Activated T-cell treated with anti-CD3 and anti-CD28 coated beads for 24 hours (primary cell): ENCODE measurements at places on chromosomes 2 and 18.

- DNase-seq, result no peak
These were observed 18.8 kb downstream of the CDH2 start for GRCh38 chr18:28158083-28158581.

GRCh38 chr2:128380961-128381938 is 62.6 kb upstream of the HS6ST1 start:
- DNase-seq, result no peak

DNA sequence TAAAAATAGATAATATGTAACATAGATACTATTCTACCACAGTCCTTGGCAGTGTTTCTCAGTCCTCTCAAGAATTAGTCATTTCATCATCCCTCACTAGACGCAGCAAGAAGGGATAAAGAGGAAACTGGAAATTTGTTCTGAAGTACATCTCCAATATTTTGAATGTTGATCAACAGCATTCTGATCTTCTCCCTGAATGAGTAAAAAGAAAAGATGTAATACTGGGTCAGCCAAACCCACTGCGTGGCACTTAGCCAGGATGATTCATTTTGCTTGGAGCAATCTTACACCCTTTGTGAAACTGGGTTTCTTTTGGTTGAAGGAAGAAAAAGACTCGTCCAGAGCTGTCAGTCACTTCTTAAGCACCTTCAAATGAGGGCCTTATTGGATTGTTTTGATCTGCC is 54.1 kb downstream of the TAF1B start:
- DNase-seq, result peak; percentile 27

GRCh38 chr2:138013639-138014038 is 49.4 kb downstream of the HNMT start:
- DNase-seq, result no peak

DNA sequence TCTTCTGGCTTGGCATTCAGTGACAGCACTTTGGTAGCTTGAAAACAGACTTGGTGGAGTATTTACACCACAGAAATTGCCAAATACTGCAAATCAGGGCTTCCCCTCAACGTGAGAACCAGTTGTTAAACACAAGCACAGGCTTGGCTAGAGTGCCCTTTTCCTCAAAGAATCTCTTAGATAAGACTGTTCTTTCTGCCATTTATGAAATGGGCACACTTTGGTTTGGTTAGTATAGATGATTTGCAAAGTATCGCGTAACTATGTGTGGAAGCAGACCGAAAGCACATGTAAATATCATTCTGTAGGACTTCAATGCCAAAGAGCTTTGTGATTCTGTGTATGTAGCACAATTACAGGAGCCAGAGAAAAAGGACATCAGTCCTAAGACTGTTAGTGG is 308.2 kb downstream of the DCC start:
- DNase-seq, result no peak

DNA sequence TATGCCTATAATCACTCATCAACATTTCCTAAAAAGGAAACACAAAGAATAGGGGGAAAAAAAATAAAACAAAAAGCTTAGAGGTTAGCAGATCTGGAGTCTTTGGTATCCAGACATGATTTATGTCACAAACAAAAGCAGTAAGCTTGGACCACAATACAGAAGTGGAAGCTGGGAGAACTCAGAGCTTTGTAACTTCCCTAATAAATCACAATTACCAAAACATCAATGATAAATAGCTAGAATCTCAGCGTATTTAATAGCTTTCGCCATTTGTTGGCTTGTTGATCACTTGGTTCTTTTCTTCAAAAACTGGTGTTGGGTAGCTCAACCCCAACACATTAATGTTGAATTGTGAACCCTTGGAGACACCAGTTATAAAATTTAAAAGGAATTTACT is 392.5 kb downstream of the IRS1 start:
- DNase-seq, result no peak

- DNase-seq, result no peak
These were observed 436.2 kb upstream of the NXPH2 start for GRCh38 chr2:139216435-139216834.

- DNase-seq, result no peak
These were observed 35.9 kb upstream of the MRPL19 start for GRCh38 chr2:75610671-75611070.

GRCh38 chr2:239119346-239120126 is 271.7 kb downstream of the TWIST2 start:
- no peak for DNase-seq

GRCh38 chr2:219998714-219999227 is 371.3 kb downstream of the SLC4A3 start:
- DNase-seq, result no peak

- DNase-seq, result no peak
These were observed 19.2 kb downstream of the DAW1 start for GRCh38 chr2:227890495-227891079.

- no peak for DNase-seq
These were observed 4.9 kb upstream of the INPP1 start for GRCh38 chr2:190338453-190338852.

DNA sequence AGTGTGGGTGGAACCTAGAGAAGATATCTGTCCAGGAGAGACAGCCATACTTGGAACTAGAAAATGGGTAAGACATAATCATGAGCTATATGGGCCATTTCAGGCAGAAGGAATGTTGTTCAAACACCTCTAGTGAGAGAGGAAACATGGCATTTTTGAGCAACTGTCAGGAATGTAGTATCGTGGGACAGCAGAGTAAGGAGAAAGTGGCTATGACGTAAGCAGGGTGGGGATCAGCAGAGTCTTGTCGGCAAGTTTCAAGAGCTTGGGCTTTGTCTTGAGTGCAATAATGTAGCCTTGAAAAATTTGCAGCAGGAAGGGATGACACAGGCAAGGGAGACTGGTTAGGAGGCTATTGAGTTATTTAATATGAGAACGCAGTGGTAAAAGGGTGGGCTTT is 20.4 kb downstream of the SERPINB7 start:
- no peak for DNase-seq

GRCh38 chr2:142308744-142309143 is 177.9 kb upstream of the LRP1B start:
- DNase-seq, result no peak

DNA sequence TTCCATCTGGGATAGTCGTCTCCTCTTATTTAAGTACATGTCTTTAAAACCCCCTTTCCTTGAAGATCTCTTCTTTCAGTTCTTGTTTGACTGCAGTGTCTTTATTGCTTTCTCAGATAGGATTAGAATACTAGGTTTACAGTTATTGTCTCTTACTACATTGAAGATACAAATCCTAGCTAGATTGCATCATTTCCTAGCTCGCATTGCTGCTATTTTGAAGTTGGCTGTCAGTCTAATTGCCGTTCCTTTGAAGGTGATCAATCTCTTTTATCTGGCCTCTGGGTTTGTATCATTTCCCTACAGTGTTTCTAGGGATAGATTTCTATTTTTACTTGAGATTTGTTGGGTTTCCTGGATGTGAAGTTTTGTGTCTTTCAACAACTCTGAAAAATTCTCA is 20.9 kb downstream of the ARMC9 start:
- DNase-seq, result no peak

DNA sequence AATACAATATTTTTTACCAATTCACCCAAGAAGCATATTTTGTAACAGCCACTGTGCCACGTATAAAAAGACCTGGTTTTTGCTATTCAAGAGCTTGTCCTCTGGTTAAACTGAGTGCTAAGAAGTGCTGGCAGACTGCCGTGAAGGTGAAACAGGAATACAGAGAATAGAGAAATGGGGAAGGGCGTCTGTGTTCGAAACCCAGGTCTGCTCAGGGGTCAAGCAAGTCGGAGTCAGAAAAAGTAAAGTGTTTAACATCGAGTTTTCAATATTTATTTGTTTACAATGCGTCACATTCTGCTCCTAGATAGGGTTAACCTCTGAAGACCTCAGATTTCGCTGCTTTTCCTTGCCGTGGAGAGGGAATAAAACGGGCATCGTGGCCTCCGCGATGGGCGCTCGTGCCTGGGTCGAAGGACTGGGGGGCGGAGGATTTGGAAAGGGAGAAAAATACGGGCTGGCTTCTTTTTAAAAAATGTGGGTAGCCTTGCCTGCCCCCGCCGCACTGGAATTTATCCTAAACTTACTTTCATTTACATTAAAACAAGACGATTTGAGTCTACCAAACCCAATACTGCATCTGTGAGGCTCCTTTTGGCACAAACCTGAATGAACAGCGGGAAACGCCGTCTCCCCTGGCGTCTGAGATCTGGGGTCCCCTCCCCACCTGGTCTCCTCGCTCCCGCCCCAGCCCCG is 1.1 kb upstream of the SNTG2 start:
- DNase-seq, result no peak

GRCh38 chr2:150581717-150582472 is 94.4 kb upstream of the RND3 start:
- no peak for DNase-seq

GRCh38 chr18:48613589-48614404 is 75.0 kb downstream of the CTIF start:
- no peak for DNase-seq

DNA sequence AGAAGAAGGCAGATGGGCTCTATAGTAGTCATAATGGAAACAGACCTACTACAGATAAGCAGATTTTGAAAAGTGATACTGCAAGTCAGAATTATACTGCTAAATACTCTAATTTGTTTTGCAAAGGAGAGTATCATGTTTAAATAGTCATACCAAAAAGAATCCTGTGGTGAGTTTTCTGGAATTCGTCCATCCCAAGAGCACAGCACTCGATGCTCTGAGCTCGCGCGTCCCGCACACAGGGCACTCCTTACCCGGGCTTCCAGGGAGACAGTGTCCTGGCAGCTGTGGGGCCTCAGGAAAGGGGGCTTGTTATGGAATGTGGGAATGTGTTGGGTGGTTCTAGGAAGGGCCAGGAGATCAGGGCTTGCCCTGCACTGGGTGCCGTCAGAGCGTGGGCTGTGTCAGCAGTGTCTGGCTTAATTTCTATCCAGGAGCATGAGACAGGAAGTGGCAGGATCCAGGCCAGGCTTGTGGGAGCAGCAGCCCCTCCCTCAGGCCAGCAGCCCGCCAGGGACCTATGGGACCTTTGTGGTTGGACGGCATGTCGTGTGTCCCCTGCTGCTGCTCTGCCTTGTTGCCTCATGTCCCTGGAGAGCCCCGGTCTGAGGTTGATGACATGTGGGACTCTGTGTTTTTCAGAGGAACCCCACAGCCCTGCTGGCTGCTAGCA is 193.2 kb upstream of the TPO start:
- DNase-seq, result no peak

- DNase-seq, result no peak
These were observed 23.7 kb upstream of the ROCK2 start for GRCh38 chr2:11368059-11368572.

DNA sequence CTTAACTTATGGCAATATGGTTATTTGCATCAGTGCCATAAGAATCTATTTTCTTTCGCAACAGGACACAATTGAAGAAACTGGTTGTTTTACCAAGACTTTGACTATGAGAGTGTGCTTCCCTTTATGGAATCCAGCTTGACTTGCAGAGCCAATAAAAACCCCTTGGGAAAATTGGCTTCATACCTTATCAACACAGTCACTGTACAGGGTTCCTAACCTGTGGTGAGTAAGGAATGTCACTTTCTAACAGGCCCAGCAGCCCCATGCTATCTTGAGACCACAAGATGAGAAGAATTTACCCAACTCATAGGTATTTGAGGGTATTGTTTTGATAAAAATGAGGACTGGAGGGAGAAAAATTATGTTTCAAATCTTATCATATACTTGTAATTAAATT is 418.5 kb upstream of the MAP2 start:
- no peak for DNase-seq

GRCh38 chr2:37916512-37917082 is 8.5 kb upstream of the RMDN2 start:
- no peak for DNase-seq

DNA sequence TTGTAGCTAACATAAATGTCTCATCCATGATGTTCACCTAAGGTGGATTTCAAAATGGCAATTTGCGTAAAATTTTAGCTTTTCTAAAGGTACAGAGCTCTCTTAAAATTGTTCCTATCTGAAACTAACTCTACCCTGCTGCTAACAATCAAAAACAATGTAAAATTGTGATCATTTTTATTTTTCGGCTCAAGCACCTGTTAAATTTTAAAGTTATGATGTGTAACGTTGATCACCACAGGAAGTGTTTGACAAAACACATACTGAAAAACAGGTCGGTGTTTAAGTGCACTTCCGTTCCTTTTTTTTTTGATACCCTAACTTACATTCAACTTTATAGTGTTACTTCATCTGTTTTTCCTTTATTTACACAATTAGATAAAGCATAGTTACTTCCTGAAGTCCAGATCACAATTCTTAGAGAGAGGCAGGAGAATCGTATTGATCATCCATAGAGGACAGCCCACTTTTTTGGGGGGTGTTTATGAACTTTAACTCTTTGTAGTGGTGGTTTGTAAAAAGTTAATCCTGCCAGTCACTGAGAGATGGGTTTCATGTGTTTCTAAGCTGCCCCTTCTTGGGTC is 6.0 kb upstream of the NCK2 start:
- no peak for DNase-seq

GRCh38 chr2:222912117-222912516 is 51.3 kb downstream of the ACSL3 start:
- no peak for DNase-seq

GRCh38 chr2:165911231-165911630 is 42.3 kb downstream of the TTC21B start:
- no peak for DNase-seq

- DNase-seq, result no peak
These were observed 612.7 kb downstream of the EPHA4 start for GRCh38 chr2:220959391-220959802.

DNA sequence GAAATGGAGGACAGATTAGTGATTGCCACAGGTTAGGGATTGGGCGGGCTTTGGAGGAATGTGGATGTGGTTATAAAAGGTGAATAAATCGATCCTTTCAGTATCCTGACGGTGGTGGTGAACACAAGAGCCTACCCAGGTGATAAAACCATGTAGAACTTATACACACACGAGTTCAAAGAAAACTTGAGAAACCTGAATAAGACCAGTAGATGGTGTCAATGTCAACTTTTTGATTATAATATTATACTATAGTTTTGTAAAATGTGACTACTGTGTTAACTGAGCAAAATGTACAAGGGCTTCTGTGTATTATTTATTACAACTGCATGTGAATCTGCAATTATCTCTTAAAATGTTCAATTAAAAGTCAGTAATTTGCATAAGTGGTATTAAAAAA is 136.3 kb downstream of the ERBB4 start:
- no peak for DNase-seq

- DNase-seq, result no peak
These were observed 199.3 kb upstream of the MYT1L start for GRCh38 chr2:2530334-2530733.

DNA sequence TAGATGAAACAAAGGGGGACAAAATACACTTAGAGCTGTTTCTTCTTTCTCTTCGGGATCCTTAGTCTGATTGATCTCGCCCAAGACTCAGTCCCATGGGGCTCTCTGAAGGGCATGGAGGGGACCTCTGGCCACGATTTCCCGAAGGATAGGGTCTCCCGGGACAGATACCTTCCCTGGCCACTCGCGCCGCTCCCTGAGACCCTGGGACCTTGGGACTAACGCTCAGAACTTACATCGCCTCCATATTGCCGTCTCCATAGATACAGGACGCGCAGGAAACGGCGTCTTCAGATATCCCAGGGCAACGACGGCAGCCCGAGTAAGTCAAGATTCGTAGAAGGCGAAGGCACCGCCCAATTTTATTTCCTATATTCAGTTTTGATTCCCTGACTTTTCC is at the start of gene CFAP65:
CFAP65 (minus strand) TSS at position 265 of the 400 bp plus-strand sequence. CDS start 2,468 bp downstream, outside the sequence.
- DNase-seq, result peak; percentile 12
